ENCODE measurements at places on chromosomes 2 and 18.

DNA sequence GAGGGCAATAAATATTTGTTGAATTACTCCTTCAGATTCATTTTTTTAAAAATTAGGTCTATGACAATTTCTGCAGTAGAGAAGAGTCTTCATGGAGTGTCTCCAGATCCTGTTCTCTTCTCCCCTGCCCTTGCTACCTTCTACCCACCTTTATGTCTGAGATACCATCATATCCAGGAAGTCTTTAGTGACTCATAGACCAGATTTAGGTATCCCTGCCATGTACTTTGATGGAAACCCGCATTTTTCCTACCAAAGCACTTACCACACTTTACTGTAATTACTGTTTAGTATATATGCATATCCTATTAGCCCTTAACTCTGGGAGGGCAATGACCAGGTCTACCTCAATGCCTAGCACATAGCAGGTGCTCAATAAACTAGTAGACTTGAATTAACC, 11.6 kb downstream of the ZNF397 start:
- no peak for DNase-seq

GRCh38 chr2:187050409-187050998, 201.5 kb upstream of the ZSWIM2 start:
- DNase-seq = no peak

- DNase-seq = no peak
Measured at GRCh38 chr2:151032741-151033191, 228.9 kb downstream of the RBM43 start.

DNA sequence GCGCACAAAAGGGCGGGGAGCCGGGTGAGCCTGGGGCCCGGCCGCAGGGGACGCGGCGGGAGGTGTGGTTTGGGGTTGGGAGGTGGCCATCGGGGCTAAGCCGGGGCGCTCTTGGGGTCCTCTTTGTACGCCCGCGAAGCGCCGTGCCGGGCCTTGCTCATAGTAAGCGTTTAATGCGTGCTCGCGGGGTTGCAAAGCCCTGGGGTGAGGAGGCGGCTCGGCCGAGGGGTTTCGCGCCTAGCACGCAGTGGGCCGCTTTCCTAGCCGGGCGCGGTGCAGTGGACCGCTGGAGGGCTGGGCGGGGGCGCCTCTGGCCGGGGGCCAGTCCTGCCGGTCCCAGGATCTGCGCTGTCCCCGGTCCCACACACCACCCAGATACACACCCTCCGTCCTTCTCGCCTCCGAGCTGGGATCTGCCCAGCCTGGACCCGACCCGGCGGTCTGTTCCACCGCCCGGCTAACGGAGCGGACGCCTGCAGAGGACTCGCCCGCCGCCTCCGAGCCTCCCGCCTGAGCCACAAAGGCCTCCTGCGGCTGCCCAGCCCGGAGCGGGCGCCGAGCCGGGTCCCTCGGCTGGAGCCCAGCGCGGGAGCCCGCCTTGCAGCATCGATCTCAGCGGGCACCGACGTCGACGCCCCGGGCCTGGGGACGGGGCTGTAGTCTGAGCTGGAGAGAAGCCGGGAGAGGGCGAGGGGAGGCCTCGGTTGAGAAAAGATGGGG, 564 bp downstream of the DPYSL5 start:
- no peak for DNase-seq

- DNase-seq = no peak
Measured at GRCh38 chr2:2926009-2926857, 451.4 kb downstream of the EIPR1 start.

- DNase-seq = peak; percentile 76
Measured at GRCh38 chr2:112259509-112260294, 4.9 kb upstream of the ZC3H8 start.

GRCh38 chr2:176653479-176654443, 384.5 kb downstream of the MTX2 start:
- DNase-seq = no peak

GRCh38 chr2:49351560-49351959, 197.2 kb upstream of the FSHR start:
- no peak for DNase-seq

Measured in activated T-cell treated with anti-CD3 and anti-CD28 coated beads for 1 hour (primary cell).